T-helper 17 cell (primary cell): ENCODE measurements at places on chromosomes 3 and 15. TPM values are rescaled to one million over a fixed set of nuclear protein-coding genes. Genes with fewer than 3 reads are reported as not detected.

ZNF80 gene
- 0.65 TPM for total RNA-seq

THPO gene
- not detected for total RNA-seq

GNAT1 gene
- total RNA-seq, result not detected

EIF4E3 gene
- 41.4 TPM for total RNA-seq

ITIH4 gene
- 25.8 TPM for total RNA-seq

DNA sequence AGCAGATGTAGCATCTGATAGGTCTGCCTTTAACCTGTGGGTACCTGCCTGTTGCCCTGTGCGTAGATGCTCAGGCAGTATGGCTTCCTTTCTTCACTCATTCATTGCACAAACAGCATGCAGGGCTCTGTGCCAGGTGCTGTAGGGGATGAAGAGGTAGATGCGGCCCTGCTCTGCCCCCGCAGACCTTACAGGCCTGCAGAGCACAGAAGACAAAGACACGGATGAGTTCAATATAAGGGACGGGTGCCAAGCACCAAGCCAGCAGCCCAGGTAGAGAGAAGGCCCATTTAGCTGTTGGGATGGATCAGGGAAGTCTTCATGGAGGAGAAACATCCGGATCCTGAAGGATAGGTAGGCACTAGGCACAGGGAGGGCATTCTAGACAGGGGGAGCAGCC is 69.4 kb downstream of the AAGAB start:
- DNase-seq, result no peak

DNA sequence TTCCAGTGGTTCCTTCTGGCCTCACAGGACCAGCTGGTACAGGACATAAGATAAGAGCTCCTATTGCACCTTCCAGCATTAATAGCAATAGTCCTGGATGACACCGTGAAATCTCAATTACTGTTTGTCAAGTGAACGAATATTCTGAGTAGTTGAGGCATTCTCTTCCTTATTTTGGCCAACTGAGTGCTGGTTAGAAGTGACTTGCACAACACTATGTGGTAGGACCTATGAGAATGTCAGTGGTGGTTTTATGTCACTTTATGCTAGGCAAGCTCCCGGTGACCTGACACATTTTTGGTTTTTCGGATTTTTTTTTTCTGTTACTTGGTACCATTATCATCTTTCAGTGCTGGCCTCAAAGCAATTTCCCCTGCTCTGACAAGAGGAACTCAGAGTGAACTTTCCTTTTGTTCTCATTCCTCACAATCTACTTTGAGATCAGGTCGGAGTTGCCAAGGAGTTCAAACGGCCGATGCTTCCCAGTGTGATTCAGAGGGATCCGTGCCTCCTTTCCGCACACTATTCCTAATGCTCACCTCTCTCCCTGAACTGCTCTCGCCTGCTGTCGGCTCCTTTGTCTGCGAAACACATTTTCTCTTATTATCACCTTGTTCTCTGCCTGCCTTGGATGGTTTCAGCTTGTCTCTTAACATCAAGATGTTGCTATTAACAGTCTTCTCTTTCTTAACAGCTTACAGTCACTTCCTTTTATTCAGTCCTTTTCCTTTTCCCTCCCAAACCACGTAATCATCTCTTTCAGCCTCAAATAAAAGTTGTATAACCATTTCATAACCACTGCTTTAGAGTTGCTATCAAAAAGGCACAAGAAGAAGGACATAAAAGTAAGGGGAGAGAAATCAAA is 35.8 kb downstream of the QTRT2 start:
- no peak for DNase-seq

DNA sequence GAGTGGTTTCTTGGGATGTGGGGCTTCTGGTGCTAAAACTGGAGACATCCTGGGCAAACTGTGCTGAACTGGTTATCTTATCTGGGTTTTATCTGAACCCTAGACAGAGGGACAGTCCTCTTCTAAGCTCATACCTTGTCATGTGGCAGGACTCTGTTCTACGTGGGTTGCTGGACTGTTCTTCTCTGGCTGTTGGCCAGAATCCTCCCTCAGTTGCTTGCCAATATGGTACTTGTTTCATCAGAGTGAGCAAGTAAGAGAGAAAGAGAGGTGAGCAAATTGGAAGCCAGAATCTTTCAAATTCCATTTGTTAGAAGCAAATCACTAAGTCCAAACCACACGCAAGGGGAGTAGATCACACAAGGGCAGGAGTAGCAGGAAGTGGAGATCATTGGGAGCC is 291.5 kb upstream of the TBL1XR1 start:
- no peak for DNase-seq

DNA sequence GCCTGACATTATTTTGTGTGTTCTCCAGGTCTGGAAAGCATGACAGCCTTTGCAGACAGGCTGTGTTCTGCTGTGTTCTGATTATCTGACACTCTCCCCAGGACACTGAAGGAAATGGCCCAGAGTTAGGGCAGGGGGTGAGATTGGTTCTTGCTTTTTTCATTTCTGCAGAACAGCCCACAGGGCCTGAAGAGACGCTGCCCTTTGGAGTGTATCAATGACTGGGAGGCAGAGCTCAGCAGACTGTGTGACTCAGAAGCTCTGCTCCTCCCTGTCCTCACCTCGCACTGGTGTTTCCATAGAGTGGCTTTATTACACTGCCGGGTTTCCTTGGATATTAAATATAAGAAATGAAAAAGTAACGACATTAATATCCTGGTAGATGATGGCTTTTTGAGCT is 523.6 kb downstream of the NTRK3 start:
- DNase-seq, result no peak

DNA sequence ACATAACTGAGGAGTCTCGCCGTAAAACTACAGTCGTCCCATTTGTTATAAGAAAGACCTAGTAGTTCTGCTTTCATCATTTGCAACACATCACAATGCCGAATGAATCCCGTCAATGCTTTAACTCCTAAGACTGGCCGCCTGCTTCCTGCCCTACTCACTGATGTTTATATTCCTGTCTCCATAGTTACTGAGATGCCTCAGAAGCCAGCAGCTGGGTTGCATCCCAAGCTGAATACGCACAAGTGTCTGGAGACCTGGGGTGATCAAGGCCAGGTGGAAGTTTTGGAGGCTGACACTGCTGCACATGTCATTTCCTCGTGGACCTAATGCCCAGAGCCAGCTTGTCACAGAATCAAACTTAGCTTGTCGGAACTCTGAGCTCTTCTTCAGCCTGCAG is 95.2 kb upstream of the UBE2E1 start:
- no peak for DNase-seq

DNA sequence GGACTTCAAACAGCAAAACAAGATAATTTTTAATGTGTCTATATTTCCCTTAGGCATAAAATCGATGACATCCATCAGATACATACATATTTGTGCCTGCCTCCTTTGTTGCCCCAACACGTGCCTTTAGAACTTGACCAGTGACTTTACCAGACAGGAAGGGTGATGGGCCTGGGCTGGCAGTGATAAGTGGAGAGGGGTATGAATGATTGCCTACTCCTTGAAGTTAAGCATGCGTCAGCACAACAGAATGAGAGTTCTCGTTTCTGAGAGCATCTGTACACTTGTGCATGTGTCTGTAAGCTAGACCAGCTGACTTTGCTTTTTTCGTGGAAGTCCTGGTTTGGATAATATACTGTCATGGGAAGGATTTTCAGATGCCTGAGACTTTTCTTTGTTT is 54.9 kb upstream of the COL6A6 start:
- DNase-seq, result no peak
